Parietal lobe (tissue), 2 donors: ENCODE measurements at places on chromosomes 3 and 15. TPM values are rescaled to one million over a fixed set of nuclear protein-coding genes. Genes with fewer than 3 reads are reported as not detected.

The NAALADL2 gene
- 15.7 TPM for total RNA-seq

The MYH15 gene
- total RNA-seq: 0.63 TPM

The METTL6 gene
- total RNA-seq: 88.6 TPM

The PRICKLE2 gene
- total RNA-seq: 121 TPM

The BTD gene
- total RNA-seq: 29.4 TPM

The EEF1AKMT4 gene
- total RNA-seq: 0.63 TPM

The HYAL1 gene
- total RNA-seq: 2.8 TPM

The SLC22A14 gene
- 1.3 TPM for total RNA-seq

The CLDN11 gene
- total RNA-seq: 2.8 TPM

The RPL22L1 gene
- total RNA-seq: 14.7 TPM

The PLD1 gene
- 9.1 TPM for total RNA-seq

The TEX55 gene
- not detected for total RNA-seq

The UCN2 gene
- total RNA-seq: not detected

The NEK11 gene
- 31.3 TPM for total RNA-seq

The TICRR gene
- 6.6 TPM for total RNA-seq

The IGSF10 gene
- total RNA-seq: 1.9 TPM

The DNAH12 gene
- total RNA-seq: 1.6 TPM
